ENCODE measurements at places on chromosomes 12 and 14.

- DNase-seq, result no peak
Measured at GRCh38 chr12:102462795-102463465, 17.4 kb downstream of the IGF1 start.

- no peak for DNase-seq
Measured at GRCh38 chr14:38824706-38825105, 278.3 kb downstream of the SEC23A start.

DNA sequence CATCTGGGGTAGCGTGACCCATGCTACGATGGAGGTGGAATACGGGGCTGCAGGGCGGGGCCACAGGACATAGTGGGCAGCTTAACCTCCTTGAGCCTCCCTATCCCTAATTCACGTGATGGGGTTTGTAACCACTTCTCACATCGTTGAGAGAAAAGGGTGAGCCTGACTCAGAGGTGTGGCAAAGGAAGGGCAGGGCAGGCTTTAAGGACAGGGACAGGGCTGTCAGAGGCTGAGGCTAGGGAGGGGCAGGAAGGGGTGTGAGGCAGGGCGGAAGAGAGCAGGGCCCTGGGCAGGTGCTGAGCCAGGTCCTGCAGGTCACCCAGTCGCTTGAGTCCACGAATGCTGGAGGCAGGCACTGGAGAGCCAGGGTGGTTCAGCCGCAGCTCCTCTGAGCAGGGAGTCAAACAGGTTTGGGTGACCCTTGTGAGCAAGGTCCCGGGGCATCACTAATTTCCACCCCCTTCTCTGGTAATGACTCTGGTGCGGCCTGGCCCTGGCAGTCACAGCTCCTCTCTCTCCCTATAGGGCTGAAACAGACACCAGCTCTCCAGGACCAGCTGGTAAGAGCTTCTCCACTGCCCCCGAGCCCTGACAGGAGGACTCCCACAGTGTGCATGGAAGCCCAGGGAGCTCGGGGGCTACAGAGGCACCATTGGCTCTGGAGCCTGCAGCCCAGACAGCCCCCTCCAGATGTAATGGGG, 7.5 kb upstream of the AQP2 start:
- DNase-seq, result no peak

DNA sequence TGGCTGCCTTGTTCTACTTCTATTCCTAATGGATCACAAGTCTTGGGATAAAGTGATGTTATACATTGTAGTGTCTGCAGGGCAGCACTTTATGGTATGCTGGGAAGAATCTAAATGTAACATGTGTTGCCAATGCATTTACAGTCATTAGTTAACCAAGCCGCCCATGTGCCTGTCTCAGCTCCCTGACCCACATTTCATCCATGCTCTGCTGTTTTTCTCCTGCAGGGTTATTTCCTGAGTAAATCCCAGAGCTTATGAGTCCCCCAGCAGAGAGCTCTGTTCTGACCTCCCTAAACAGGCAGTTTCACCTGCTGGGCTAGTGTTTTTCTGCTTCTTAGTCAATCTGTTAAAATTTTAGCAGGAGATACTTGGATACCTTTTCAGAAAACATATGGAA, 4.4 kb upstream of the TMTC2 start:
- no peak for DNase-seq

GRCh38 chr14:76810953-76811400, 1.7 kb downstream of the ANGEL1 start:
- DNase-seq, result peak; percentile 90

GRCh38 chr14:24409956-24410355, 11.2 kb downstream of the NYNRIN start:
- no peak for DNase-seq

DNA sequence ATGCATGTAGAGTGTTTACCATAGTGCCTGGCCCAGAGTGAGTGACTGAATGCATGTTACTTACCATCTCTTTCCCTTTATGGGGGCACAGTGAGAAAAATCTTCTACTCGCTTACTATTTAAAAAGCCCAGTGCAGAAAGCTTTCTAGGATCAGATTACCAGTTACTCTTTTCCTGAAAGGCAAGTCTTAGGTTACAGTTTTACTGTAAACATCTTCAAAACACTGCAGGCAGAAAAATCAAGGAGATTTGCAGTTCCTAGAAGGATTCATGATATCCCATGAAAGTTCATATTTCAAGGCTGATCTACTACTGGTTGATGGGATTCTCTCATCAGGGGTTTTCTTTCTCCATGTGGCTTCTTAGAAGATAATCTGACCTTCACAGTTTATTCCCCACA, 29.3 kb upstream of the DAAM1 start:
- no peak for DNase-seq

DNA sequence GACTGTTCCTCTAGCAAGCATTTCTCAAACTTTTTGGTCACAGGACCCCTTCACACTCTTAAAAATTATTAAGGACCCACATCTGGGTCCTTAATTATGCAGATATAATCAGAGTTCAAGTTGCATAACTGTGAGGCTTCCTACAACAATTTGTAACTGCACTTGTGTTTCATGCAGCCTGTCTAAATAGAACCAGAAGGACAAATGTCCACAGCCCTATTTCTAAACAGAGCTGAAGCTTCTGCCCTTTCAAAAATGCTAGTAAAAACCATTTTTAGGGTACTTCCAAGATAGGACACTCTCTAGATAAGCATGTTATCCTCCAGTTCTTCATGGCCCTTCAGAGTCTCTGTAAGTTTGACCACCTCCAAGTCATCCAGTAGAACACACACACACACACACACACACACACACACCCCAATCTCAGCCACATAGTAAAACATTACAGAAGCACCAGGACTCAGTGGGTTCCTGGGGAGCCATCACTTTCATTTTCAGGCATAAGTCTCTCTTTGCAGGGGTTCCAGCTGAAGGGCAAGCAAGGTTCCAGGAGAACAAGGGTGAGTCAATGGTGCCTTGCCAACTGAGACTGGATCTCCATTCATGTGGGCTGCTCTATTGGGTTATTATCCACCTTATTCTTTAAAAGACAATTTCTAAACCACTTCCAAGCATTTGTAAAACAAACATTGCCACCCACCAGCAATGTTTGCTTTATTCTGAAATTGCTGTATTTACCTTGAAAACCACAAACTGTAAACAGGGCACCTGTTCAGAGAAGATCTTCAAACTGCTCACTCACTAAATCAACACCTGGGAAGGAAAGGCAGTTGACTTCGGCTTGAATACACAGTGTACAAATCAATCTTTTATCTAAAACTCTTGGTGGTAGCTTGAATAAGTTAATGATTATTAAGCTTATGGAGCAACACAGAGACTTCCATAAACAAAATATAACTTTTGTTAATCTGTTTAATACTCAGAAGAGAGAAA, 64.1 kb downstream of the ITPR2 start:
- no peak for DNase-seq

GRCh38 chr12:109718390-109718789, 4.8 kb downstream of the FAM222A start:
- no peak for DNase-seq

DNA sequence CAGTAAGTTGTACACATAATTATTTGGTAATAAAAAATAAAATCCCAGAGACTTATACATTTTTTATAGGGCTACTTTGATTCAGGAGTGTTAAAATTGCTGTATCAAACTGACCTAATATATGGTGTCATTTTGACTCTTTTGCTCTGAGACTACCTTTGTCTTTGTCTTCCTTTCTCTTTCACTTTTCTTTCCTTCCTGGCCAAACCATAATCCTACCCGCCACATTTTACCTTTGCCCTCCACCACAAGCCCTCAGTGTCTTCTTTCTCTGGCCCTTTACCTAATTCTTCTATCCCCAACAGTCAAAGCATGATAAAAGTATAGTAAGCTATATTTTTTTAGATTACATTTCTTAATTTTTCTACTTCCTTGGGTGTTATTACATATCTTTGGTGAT, 62.0 kb downstream of the CAND1 start:
- no peak for DNase-seq

GRCh38 chr12:34022079-34022830, at the start of gene ALG10:
Gene ALG10 (plus strand): TSS chr12:34022496. CDS start chr12:34022600, 104 bp downstream.
- DNase-seq, result peak; percentile 98

DNA sequence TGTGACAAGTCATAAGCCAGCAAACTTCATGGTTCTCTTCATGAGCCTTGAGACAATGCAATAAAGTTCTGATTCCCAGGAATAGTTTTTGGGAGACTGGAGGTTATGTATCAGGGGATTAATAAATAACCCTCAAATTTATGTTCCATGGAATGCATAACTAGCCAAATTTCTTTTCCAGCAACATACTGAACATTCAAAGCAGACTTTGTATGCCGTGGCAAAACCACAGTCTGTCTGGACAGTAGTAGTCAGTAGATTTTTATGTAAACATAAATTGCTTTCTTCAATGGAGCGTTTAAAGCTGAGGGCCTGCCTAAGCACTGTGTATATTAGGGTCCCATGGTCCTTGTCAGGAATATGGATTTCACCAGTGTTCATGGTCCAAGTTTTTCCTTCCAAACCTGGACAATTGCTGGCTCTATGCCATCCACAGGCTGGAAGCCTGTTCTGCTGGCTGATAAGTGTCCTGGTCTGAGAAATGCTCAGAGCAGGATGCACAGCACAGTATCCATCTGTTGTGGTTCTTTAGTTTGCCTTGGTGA, 144.9 kb downstream of the SRGAP1 start:
- DNase-seq, result no peak

GRCh38 chr14:103856105-103856504, 8.7 kb upstream of the PPP1R13B start:
- DNase-seq, result no peak

DNA sequence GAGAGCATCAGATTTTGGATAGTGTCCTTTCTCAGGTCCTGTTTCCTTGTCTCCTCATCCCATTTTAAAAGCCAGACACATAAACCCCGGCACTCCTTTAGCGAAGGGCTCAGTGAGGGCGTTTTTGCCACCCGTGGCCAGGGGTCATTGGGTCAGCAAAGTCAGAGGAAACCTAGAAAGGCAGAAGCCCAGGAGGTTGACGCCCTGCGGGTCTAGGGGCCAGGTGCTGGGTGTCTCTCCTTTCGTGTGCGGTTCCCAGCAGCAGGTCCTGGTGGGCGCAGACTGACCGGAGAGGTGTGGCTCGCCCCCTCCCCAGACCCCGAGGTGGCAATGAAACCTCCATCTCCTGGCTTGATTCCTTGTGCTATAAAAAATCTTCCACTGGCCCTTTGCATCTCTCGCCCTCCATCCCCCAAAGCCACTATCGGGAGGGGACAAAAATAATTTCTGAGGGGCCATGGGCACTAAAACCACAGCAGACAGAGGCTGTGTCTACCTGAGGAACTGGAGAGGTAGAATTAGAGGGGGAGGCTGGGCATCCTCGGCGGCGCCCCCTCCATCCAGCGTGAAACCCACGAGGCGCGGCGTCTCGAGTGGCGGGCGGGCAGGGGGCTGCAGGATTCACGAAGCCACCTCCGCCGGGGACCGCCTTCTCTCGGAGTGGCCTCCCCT, 858 bp upstream of the FRMD6 start:
- DNase-seq, result peak; percentile 21

DNA sequence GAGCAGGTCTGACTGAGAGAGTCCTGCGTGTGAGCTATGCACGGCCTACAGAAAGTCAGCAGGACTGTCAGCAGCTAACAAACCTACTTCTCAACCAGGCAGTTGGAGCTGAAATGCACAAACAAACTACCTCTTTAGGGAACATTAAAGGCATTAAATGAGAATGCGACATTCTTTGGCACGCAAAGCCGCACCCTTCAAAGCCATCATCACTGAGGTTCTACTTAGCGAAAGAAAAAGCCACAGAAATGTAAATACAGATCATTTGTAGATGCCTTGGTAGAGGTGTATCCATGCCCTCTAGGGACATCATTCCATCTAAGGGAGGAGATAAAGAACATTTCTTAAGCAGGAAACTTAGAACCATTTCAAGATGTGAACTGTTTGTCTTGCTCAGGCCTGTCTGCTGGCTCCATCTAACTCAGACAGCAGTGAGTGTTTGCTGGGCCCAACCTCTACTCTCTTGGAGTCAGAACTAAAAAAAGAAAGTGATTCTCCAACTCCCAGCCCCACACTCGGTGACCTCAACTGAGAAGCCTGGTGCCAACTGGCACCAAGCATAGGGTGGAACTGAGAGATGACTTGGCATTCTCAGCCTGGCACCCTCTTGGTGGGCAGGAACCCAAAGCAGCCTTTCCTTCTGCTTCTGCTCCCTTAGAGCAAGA, 63.5 kb upstream of the MBIP start:
- DNase-seq, result peak; percentile 63

DNA sequence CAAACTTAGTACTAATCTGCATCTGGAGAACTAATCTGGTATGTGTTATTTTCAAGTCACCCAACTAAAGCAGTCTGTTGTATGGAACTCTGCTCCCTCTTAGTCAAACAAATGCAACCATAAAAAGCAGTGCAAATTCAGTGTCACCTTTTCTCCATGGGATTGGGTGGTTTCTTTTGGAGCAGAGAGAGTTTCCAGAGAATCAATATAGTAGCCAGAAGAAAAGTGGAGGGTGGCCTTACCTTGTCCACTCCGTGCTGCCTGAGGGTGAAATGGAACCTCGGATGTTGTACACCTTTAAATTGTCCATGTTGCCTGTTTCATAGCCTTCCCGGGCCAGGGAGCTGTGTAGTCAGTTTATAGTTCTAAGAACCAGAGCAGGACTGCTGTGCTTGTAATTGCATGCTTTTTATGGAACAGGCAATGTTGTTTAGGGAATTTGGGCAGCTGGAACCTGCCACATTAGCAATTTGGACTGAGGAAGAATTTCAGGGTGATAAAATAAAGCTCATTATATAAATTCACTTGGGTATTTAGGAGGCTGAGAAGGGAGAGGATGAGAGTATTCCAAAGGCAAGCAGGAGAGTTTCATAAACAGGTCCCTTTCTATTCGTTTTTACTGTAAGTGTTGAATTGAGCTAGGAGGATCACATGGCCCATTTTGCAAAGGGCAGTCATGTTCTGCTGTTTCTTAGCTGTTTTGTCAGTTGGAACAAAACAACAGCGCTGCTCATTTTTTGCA, 60.5 kb downstream of the CRADD start:
- DNase-seq, result no peak

DNA sequence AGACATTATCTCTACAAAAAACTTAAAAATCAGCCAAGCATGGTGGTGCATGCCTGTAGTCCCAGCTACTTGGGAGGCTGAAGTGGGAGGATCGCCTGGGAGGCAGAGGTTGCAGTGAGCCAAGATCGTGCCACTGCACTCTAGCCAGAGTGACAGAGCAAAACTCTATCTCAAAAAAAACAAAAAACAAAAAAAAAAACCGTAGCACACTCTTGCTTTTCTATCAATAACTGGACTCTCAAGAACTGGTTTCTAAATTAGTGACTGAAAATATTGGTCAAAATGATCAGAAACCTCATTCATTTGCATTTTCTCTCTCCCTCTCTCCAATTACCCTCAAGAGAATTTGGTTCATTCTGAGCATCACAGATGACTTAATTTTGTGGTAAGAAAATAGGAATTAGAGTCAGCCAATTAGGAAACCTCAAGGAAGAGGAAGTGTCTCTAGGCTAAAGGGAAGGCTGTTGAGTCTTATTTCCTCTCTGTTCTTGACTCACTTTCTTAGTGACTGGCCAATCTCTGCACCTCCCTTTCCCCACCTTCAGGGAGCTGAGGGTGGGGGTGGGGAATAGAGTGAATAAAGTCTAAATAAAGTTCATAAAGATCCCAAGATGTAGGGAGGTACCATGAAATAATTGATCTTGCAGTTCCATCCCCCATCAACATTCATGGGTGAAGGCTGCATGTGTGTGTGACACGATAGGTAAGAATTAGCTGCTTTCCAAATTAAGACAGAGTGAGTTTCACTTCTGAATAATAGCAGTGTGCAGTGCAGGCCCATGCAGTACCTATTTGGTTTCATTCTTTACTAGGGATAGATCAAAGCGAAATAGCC, 6.8 kb upstream of the PSMA6 start:
- peak; percentile 58 for DNase-seq

GRCh38 chr12:27674989-27675388, 21.3 kb upstream of the REP15 start:
- no peak for DNase-seq
